HEK293T (cell line): ENCODE measurements at places on chromosomes 7 and 10.

DNA sequence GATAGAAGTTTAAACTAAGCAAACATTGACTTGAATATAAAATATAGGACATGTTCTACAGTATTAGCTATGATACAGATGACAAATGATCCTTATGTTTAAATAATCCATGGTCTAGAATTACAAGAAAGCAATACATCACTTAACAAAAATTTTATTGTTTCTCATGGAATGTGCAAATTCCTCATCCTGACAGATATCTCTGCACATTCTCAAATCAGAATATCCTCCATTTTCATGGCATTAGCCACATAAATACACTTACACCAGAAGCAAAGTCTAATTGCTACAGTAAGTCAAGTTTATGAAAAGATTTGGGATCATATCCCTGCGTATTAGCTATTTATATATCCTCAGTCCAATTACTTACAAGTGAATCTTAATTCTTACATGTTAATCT, 57.6 kb downstream of the PCLO start:
- DNase-seq: no peak

DNA sequence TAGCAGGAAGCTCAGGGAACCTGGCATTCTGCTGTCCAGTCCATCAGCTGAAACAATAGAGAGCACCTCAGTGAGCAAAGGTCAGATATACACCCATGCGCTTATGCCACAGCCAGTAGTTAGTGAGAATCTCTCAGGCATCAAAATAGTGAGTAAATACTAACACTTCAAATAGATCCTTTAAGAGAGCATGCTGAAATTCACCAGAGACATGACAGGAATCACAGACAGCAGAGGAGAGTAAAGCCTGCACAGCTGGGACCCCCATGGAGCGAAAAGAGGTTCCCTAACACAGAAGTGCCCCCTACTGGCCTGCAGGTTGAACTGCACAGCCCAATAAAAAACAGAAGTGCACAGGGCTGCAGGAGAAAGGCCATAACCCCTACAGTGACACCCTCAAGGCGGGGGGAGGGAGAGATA, 57.6 kb upstream of the ANTXRL start:
- DNase-seq: peak; percentile 68

- DNase-seq: no peak
Measured at GRCh38 chr7:94295850-94296249, 98.8 kb upstream of the COL1A2 start.

DNA sequence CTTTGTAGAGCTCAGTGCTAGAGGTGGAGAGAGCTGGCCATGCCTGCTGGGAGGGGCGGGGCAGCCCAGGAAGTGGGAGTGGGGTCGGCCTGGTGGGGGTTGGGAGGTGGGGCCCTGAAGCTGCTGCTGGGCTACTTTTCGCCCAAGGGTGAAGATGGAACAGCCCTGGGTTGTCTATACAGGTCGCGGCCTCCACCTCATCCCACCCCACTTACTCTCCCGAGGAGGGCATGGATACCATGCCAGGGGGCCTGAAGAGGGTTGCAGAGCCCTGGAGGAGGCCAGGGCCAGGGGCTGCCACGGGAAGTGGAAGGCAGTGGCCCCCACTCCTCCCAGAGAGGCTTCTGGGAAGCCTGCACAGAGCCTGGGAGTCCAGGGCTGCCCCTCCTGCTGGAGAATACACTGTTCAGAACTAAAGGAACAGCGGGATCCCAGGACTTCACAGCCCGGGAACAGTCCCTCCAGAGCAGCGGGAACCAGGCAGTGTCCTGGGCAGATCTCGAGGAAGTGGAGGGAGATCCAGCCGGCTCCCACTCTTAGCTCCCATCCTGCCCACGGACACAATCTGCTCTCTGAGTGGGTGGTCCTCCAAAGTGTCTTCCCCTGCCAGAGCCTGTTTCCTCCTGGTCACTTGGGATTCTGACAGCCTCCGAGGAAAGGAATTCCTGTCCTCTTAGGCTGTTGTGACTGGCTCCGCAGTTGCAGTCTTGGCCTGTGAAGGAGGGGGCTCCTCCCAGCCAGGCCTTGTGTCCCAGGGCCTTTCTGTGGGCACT, 23.5 kb downstream of the MAT1A start:
- DNase-seq: no peak

GRCh38 chr10:91424016-91424415, 13.9 kb downstream of the HECTD2 start:
- DNase-seq: no peak

GRCh38 chr10:49474901-49475300, 64.0 kb downstream of the ERCC6 start:
- no peak for DNase-seq

DNA sequence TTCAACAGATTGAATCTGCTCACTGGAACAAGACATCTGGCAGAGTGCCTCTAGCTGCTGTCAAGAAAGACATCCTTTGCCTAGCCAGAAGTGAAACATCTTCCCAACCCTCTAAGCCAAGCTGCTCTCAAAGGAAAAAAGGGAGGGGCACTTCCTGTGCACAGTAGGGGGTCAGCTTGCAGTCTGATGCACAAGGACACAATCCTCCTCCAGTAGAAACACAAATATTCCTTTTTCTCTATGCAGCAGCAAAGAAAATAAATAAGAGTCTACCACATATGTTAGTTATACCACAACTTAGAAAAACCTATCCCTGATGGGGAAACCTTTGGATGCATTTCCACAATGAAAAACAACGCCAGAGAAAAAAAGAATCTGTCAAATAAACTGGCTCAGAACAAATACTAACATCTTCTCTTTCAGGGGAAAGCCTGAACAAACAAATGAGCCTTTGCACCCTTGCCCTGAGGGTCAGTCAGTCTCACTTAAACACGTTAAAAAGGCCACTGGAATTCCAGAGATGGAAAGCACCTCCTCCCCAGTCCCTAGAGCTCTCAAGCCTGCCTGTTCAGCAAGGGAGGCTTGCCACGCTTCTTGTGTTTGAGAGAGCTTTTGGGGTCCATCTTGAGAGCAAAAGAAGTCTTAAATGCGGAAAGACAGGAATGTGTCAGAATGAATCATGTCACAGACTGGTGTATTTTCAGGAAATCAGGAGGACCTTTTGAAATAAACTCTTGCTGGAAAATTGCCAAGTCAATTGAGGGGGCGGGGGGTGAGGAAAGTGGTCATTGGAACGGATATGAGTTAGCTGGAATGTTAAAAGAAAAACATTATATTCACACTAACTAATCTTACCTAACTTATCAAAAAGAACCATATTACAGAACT, 7.5 kb downstream of the LAMB1 start:
- peak; percentile 60 for DNase-seq

DNA sequence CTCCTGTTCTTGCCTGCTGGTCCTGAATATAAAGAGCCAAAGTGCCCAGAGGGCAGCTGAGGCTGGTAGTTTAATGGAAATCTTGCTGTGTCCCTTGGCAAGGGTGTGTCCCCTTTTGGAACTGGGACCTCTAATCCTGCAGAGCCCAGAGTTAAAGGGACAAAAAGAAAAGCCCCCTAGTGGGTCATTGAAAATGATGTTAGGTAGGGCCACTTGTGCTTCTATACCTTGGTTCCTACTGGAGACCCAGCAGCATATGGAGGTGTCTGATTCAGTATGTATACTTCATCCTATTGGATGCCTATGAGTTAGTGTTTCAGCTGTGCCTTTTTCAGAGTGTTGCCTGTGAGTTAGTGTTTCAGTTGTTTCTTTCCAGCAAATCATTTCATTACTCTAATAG, 30.5 kb downstream of the TFAM start:
- no peak for DNase-seq

DNA sequence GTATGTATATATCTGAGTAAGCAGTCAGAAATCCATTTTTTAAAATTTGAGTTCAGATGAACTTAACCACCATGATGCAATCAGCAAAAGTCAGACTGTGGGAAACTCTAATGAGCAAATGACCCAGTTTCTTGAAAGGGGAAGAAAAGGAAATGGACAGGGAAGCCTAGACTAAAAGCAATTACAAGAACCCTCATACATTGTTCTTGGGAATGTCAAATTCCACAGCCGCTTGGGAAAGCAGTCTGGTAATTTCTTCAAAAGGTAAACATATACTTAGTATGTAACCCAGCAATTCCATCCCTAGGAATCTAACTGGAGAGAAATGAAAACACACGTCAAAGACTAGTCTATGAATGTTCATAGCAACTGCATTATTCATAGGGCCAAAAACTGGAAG, 16.4 kb upstream of the FOXK1 start:
- DNase-seq: no peak
